ENCODE measurements at places on chromosomes 1 and 21.

- no peak for DNase-seq
Measured at GRCh38 chr1:175373786-175374623, 181.4 kb upstream of the KIAA0040 start.

- peak; percentile 19 for DNase-seq
Measured at GRCh38 chr21:42232176-42232825, 13.4 kb downstream of the ABCG1 start.

DNA sequence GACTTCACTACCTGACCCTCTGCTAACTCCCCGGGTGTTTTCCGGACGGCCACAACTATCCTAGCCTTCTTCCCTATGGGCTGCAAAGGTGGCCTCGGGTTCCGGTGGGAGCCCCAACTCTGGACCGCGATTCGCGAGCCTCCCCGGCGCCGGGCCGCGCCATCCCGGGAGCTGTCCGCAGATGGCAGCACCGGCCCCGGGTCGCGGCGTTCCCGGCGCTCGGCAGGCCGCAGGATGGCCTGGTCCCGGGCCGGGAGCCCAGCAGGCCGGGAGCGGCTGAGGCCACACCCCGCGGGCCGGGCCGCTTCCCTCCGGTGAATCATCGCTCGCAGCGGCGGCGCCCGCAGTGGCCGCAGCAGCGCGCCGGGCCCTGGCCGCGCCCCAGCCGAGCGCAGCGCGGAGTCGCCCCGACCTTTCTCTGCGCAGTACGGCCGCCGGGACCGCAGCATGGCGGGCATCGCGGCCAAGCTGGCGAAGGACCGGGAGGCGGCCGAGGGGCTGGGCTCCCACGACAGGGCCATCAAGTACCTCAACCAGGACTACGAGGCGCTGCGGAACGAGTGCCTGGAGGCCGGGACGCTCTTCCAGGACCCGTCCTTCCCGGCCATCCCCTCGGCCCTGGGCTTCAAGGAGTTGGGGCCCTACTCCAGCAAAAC lies at the start of gene CAPN2:
CAPN2 (plus strand) TSS at position 346 of the 656 bp plus-strand sequence; CDS start at position 448, 102 bp downstream.
- no peak for DNase-seq

DNA sequence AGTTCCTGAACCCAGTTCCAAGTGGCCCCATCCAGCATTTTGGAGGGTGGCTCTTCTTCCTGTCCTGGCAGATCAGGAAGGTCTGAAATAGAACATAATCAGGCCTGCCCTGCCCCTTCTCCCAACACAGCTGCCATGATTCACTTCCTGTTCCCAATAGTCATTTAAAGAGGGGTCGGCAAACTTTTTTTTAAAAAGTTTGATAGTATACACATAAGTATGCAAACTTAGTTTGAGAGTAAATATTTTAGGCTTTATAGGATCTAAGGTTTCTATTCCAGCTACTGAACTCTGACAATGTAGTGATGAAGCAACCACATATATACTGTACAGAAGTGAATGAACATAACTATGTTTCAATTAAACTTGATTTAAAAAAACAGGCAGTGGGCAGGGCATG lies 66.4 kb downstream of the LUZP1 start:
- DNase-seq: no peak

- no peak for DNase-seq
Measured at GRCh38 chr1:43653339-43653738, 3.4 kb downstream of the KDM4A start.

DNA sequence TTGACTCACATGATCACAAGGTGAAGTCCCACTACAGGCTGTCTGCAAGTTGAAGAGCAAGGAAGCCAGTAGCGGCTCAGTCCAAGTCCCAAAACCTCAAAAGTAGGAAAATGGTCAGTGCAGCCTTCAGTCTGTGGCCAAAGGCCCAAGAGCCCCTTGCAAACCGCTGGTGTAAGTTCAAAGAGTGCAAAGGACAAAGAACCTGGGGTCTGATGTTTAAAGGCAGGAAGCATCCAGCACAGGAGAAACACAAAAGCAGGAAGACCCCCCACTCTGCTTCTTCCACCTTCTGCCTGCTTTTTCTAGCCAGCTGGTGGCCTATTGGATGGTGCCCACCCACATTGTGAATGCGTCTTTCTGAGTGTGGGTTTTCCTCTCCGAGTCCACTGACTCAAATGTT lies 2222.6 kb downstream of the MRPL39 start:
- DNase-seq: no peak

DNA sequence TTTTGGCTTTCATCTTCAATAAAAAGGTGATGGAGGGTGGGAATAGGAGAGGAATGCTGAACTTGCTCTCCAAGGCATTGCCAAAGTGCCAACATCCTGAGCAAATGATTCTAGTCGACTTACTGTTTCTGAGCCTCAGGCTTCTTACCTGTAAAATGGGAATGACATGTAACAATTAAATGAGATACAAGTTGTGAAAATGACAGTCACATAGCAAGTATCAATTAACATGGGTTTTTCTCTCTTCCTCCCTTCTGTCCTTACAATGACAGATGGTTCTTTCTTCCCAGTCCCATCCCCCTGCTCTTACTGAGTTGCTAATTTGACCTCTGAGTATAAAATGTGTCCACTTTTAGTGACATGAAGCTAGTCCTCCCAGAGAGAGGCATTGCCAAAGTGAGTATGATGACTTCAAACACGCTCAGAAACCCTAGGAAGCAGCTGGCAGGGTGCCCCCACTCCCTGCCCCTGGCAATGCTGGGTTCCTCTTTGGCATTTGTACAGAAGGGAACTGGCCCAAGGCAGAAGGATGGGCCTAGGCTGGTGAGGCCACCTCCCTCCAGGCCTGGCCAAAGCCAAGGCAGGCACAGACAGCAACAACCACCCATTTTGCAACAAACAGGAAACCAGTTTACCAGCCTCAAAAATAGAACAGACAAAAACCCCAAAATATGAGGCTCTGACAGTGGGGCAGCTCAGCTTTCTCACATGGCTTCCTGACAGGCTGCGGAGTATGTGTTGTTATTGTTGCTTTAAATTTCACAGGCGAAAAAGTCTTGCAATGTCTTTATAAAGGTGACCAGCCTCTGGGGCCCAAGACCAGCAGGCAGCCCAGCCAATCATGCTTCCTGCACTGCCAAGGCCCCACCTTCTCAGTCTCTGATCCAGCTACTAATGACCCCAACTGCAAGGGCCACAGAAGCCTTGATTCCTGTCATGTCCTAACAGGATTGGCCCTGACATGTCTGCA lies 115.9 kb downstream of the HIVEP3 start:
- no peak for DNase-seq

DNA sequence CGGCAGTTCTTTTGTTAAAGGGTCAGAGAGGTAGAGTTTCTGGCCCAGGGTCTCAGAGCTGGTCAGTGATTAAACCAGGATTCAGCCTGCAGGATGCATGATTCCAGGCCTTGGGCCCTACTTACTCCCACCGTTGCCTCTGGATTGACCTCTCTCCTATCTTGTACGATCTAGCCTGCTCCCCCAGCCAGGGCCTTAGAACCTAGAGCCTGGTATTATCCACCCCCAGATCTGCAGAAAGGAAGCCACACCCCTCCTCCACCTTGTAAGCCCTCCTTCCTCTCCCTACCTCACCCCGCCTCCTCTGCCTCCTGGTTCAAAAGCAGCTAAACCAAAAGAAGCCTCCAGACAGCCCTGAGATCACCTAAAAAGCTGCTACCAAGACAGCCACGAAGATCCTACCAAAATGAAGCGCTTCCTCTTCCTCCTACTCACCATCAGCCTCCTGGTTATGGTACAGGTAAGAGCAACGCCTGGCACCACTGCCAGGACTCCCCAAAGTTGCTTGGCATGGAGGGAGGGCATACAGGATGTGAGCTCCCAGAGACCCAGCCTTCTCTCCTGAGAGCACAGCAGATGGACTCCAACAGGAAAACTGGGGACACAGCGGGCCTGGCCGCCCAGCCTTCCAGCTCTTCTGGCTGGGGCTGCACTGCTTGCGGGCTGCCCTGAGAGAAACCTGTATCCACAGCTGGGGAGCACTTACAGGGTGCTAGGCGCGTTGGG lies at the start of gene CD52:
CD52 (plus strand) TSS at position 347 of the 726 bp plus-strand sequence; CDS start at position 407, 60 bp downstream.
- DNase-seq: no peak

GRCh38 chr1:180231936-180232335 lies 1.9 kb downstream of the LHX4 start:
- DNase-seq: no peak

- DNase-seq: no peak
Measured at GRCh38 chr1:244218220-244218619, 167.1 kb downstream of the ZBTB18 start.

- DNase-seq: peak; percentile 20
Measured at GRCh38 chr1:94805912-94806311, 14.2 kb upstream of the SLC44A3 start.

- no peak for DNase-seq
Measured at GRCh38 chr1:235990330-235990795, 74.5 kb downstream of the NID1 start.

DNA sequence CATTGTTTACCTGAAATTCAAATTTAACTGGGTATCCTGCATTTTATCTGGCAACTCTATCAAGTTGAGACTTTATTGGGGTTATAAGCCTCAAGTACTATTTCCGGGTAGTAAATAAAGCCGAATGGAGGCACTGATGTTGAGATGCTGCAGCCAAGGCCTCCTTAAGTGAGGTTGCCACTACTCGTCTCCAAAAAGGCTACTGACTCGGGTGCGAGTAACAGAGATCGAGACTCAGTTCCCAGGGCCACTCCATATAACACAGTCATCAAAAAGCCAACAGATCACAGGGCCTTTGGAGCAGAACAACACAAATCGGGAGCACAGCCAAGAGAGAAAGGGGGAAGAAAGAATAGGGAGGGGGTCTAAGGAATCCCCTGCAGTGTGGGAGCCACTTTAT lies 524 bp downstream of the COPA start:
- DNase-seq: no peak

DNA sequence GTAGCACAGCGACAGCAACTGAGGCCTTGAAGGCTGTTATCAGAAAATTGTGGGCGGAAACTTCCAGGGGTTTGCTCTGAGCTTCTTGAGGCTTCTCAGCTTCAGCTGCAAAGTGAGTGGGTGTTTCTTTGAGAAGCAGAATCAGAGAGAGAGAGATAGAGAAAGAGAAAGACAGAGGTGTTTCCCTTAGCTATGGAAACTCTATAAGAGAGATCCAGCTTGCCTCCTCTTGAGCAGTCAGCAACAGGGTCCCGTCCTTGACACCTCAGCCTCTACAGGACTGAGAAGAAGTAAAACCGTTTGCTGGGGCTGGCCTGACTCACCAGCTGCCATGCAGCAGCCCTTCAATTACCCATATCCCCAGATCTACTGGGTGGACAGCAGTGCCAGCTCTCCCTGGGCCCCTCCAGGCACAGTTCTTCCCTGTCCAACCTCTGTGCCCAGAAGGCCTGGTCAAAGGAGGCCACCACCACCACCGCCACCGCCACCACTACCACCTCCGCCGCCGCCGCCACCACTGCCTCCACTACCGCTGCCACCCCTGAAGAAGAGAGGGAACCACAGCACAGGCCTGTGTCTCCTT lies at the start of gene FASLG:
FASLG (plus strand) TSS at position 233 of the 583 bp plus-strand sequence; CDS start at position 332, 99 bp downstream.
- DNase-seq: no peak

DNA sequence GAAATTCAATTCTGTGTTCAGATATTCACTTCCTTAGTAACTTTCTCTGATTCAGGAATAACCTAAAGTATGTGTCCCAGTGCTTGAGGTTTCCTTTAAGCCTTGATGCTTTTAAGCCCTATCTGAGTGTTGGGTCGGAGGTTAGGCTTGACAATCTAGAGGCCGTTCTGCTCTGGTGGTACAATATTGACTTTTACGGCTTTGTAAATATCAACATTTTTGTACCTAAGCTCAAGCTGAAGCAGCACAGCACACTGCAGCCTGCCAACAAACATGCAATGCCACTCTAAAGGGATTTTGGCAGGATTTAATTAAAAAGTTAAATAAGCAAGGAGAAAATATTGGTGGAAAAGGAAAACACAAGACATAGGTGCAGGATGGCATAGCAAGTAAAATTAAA lies 279.2 kb downstream of the NEGR1 start:
- no peak for DNase-seq

- DNase-seq: peak; percentile 46
Measured at GRCh38 chr1:86380257-86380861, 15.8 kb downstream of the ODF2L start.

- DNase-seq: no peak
Measured at GRCh38 chr1:239662950-239663349, 276.6 kb downstream of the CHRM3 start.

GRCh38 chr1:224726441-224727182 lies 110.5 kb downstream of the CNIH3 start:
- DNase-seq: no peak

- no peak for DNase-seq
Measured at GRCh38 chr1:193707271-193708021, 521.0 kb upstream of the B3GALT2 start.

GRCh38 chr1:37676281-37677142 lies 15.8 kb upstream of the CDCA8 start:
- DNase-seq: no peak

GRCh38 chr1:10449751-10450150 lies at the start of gene CORT:
Gene CORT, plus strand, starts transcription at chr1:10450031. Its CDS starts 193 bp downstream, at chr1:10450224.
- no peak for DNase-seq
